GM13976 (cell line): ENCODE measurements at places on chromosomes 2 and 18.
A peak's percentile ranks its signal among the peaks of the same experiment; 100 is the strongest.

- peak; percentile 69 for DNase-seq
Observed at GRCh38 chr2:240604291-240604938, 17.9 kb downstream of the CAPN10 start.

- peak; percentile 48 for DNase-seq
Observed at GRCh38 chr2:11904029-11904428, 157.6 kb downstream of the LPIN1 start.

GRCh38 chr2:226228080-226228479, 571.5 kb downstream of the IRS1 start:
- DNase-seq = no peak

GRCh38 chr2:204051984-204052556, 115.5 kb downstream of the ICOS start:
- DNase-seq = no peak

DNA sequence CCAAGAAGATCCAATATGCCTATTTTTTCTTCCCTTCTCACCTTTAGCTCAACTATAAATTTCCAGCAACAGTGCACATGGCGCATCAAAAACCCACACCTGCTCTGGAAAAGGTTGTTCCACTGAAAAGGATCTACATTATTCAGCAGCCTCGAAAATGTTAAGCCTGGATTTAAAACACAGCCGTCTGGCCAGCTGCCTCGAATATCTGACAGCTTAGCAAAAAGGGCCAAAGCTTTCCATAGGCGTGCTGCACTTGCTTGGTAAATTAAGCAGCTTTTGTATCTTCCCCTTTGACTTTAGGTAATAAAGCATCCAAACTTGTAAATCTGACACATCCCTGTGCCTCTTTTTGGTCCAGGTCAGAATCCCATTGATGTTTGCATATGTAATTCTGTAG, 20.5 kb downstream of the DAPL1 start:
- DNase-seq = no peak

DNA sequence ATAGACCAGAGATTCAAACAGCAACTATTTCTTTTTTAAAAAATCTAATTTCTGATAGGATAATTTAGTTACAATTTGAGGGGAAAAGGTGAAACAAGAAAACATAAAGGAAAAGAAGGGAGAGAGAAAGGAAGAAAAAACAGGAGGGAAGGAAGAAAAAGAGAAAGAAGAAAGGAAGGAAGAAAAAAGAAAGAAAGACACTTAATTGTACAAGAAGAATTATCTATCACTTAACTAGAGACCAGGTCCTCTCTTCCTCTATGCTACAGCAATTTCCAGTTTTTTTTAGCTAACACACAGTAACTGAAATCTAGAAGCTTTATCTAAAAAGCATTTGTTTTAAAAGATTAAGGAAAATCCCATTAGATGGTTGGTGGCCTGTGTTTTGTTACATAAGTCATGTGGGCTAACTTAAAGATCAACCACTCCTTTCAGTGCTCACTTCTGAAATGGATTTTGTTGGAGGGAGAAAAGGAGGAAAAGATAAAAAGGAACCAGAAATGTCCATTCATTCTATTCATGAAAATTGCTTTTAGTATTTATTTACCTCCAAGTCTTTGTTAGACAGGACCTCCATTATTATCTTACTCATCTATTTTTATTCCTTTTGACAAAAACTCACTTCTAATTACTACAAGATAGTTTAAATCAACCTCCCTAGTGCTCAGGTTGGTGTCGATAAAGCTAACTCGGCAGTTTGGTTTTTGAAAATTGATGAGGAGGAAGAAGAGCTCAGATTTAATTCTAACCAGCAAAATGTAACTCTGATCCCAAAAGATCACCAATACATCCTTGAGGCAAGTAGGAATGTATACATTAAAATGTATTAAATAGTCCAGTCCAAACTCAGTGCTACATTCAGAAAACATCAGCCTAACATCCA, 251.5 kb upstream of the FN1 start:
- no peak for DNase-seq

DNA sequence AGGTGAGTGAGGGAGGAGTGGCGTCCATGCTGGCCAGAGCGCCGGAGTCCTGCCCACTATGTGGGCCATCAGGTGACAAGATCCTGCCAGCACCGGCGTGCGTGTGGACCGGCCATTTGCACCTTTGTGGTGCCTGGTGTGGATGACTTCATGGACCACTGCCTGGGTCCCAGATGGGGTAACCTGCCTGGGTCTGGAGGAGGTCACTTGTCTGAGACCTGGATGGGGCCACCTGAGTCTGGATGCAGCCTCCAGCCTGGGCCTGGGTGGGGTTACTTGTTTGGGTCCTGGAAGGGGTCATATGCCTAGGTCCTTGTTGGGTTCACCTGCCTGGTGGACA, 299.6 kb downstream of the NDUFA10 start:
- no peak for DNase-seq

DNA sequence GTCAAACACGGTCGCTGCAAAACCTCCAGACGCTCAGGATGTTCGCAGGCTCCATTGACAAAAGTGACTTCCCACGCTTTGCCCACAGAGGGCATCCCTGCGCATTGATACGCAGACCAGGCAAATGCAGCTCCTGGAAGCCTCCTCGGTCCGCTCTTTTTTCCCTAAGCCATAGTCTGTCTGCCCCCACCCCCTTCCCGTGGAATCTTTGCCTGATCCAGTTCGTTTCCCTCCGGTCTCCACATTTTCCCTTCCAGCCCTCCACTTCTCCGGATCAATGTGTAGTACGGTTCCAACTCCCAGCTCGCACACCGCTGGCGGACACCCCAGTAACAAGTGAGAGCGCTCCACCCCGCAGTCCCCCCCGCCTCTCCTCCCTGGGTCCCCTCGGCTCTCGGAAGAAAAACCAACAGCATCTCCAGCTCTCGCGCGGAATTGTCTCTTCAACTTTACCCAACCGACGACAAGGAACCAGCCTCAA, at the start of gene DCC:
Gene DCC, plus strand, starts transcription at position 307 of the 481 bp plus-strand sequence. CDS start 591 bp downstream, outside the sequence.
- no peak for DNase-seq

- DNase-seq = no peak
Observed at GRCh38 chr2:173059292-173059691, 16.4 kb upstream of the MAP3K20 start.

DNA sequence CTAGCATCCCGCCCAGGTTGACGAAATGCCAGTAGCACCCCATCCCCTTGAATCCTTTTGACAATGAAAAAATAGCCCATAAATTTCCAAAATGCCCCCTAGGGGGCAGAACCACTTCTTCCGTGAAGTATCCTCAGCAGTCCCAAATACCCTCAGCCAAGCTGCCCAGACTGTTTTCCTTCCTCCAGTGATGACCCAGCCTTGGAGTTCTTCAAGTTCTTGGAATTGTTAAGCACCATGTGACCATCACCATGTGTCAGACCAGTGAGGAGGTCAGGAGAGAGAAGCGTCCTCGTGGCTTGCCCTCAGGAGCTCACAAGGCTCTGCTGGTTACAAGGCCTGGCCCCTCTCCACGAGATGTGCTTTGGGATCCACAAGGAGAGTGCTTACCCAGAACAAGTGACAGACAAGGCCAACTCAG, 1.4 kb upstream of the SLC23A3 start:
- DNase-seq = peak; percentile 55

DNA sequence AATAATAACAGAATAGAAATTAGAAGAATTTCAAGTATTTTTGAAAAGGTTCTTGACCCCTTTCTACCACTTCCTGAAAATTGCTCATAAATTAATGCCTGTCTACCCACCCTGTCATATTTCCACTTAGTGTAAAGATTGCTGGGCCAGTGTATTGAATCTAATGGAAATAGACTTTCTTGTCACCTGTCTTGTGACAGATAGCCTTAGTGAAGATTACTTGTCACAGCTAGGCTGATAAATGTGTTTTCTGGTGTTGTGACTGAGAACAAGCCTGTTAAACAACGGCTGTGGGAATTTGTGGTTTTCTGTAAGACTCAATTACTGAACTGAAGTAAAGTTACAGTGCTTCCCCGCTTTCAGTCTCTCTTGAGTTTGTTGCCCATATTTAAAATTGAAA, 37.0 kb downstream of the PIK3C3 start:
- no peak for DNase-seq

- no peak for DNase-seq
Observed at GRCh38 chr18:13538630-13539029, 187.7 kb downstream of the FAM210A start.
